Cerebellum (tissue), 4 donors: ENCODE measurements at places on chromosomes 1 and 21. TPM values are rescaled to one million over a fixed set of nuclear protein-coding genes. Genes with fewer than 3 reads are reported as not detected.
A peak's percentile ranks its signal among the peaks of the same experiment; 100 is the strongest.

ZNF593OS gene
- total RNA-seq: 1.5 TPM

- no peak for DNase-seq
Observed at GRCh38 chr1:24765308-24765988, 20.2 kb downstream of the CLIC4 start.

DNA sequence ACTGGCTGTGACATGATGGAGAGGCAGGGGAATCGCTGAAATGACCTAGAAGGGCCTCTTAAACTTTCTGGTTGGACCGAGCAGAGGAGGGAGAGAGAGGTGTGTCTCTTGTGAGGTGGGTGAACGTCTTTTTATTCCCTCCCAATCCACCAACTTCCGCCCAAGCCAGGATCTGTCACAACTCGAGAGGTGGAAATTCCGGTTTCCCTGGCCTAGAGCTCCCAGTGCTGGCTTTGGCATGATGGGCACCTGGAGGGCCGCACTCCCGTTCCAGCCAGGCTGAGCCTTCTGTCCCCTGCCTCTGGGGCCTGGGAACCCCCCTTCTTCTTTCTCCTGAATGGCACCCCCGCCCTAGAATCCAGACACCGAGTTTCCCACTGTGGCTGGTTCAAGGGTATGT lies at the start of gene SEMA4A:
Gene SEMA4A (plus strand): TSS at position 224 of the 400 bp plus-strand sequence. CDS start 994 bp downstream, outside the sequence.
- no peak for DNase-seq

DNA sequence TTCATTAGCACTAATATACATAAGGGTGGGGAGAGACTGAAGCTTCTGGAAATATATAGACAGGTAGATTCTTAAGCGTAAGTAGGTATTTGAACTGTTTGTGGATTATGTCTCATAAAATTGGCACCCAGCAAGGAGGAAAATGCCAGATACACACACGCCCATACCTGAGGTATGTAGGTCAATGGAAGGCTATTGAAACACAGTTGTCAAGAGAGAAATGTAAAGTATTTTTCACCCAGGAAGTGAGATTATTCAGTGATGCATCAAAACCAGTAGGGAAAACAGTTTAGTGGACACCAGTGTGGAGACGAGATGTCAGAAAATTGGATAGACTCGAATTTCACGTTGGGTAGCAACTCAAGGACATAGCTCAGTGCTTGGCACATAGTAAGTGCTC lies 4.7 kb upstream of the RSPH1 start:
- no peak for DNase-seq

- no peak for DNase-seq
Observed at GRCh38 chr1:115515270-115515669, 126.5 kb upstream of the VANGL1 start.

DNA sequence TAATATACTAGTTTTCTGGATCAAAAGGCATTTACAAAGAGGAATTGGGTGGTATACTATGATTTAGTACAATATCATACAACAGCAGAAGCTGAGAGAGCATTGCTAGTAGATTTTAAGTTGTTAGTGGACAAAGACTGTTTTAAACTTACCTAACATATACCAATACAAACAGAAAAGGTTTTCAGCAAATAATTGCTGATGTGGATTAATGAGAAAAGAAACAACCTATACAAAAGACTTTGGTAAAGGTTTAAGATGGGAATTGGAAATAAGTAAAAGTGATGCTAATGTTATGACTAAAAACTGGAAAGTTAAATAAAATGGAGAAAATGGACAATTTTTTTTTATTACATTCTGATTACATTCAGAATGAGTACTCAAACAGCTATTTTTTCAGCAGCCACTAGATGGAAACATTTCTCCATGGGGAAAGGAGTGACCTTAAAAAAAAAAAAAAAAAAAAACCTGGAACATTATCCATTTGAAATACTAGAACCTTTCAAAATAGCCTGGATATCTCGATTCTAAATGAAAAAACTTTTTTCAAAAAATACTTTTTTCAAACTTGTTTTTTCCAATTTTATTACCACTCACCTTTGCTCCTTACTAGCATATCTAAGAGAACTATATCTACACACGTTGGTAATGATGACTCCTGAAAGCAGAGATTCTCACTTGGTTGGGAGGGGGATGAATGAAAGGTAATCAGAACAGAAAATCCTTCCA lies 55.4 kb downstream of the EPRS1 start:
- DNase-seq: peak; percentile 20

- no peak for DNase-seq
Observed at GRCh38 chr1:233078396-233078795, 128.0 kb downstream of the NTPCR start.

DNA sequence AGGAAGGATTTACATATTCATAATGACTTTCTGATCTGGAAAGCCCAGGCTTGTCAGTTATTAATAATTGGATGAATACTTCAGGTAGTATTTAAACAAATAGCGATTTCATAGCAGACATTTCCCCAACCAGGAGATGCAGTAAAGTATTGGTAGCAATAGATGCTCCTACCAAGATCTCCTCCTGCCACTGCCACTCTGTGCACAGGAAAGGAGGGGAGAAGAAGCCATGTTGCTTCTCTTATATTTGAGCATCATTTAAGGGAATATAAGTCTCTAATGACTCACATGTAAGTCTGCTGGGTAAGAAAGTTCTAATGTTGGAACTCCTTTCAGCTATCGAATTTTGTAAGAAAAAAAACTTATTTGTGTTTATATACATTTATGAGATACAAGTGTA lies 420 bp upstream of the IFI16 start:
- DNase-seq: no peak

- DNase-seq: no peak
Observed at GRCh38 chr1:118960567-118961136, 27.5 kb downstream of the TBX15 start.

- no peak for DNase-seq
Observed at GRCh38 chr1:2091611-2092604, 41.7 kb downstream of the PRKCZ start.

NT5C1A gene
- 1.00 TPM for total RNA-seq

FAM229A gene
- total RNA-seq: 3.2 TPM

OR2M4 gene
- total RNA-seq: 0.36 TPM

DNA sequence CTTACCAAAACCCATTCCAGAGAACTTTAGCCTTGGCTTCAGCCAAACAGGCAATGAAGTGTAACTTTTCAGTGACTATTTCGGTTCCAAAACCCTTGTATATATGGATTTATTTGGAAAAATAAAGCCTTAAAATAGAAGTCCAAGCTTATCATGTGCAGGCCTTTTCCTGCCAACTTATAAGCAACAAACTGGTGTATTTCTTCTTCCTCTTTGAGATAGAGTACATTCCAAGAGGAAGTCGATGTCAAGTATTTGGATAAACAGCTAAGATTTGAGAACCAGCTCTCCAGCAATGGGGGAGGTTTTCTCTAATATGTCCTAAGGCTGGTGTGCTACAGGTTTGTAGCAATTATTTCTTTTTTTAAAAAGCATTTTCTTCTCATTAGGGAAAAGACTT lies 407.8 kb downstream of the DUSP10 start:
- DNase-seq: no peak

GRCh38 chr1:172496678-172497077 lies 36.3 kb upstream of the SUCO start:
- no peak for DNase-seq

GRCh38 chr1:174996476-174996875 lies 3.3 kb upstream of the CACYBP start:
- DNase-seq: no peak

DNA sequence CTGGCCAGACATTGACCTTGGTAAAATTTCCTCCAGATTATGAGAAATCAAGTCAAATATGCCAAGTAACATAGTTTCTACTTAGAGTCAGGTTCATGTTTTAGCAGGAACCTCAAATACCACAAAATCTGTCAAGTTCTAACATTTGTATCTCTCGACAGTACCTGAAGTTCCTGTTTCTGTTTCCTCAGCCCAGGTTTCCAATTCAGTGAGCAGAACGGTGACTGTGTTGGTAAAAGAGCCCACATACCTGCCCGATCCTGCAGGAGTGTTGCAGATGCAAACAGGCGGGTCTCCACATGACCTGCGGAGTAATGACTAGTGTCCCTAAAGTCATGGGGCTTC lies 57.9 kb upstream of the LGALS8 start:
- DNase-seq: no peak

RAVER2 gene
- total RNA-seq: 21.4 TPM
